ENCODE measurements at places on chromosomes 2 and 18. TPM values are rescaled to one million over a fixed set of nuclear protein-coding genes. Genes with fewer than 3 reads are reported as not detected.

Gene ITGA6
- 98.9 TPM for polyA plus RNA-seq

Gene GPR35
- polyA plus RNA-seq = 1.0 TPM

Gene ASPRV1
- 0.91 TPM for polyA plus RNA-seq

Gene PPM1B
- polyA plus RNA-seq = 52.0 TPM

Gene ITPRIPL1
- 0.37 TPM for polyA plus RNA-seq

Gene IL1B
- not detected for polyA plus RNA-seq

Gene PAX3
- not detected for polyA plus RNA-seq

Gene KLHL41
- polyA plus RNA-seq = not detected

Gene DNAH7
- polyA plus RNA-seq = not detected

Data from naive thymus-derived CD4-positive, alpha-beta T cell (primary cell).